ENCODE measurements at places on chromosomes 6 and 20.

- DNase-seq, result no peak
These were observed 30.7 kb downstream of the SLC22A3 start for GRCh38 chr6:160378882-160379281.

DNA sequence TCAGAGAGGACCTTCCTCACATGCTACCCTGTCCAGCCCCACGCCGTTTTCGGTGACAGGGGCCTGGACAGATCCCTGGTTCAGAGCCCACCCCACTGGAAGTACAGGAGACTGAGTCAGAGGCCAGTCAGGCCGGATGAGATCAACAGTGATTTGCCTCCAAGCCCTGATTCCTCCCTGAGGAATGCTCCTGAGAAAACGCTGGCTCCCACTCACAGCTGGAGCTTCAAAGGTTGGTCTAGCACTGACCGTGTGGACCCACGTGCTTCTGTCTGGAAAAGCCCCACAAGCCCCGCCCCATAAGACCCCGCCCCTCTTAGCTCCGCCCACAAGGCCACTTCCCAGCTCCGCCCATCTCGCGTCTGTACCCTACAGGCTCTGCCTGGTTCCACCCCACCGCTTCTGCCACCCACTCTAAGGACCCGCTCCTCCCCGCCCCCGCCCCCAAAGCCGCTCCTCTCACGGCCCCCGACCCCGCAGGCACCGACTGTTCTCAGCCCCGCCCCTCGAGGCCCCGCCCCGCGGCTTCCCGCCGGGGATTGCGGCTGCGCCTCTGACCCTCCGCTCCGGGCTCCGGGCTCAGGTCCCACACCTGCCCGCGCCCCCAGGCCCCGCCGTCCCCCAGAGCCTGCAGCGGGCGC lies 64.9 kb upstream of the BHLHE23 start:
- DNase-seq, result no peak

DNA sequence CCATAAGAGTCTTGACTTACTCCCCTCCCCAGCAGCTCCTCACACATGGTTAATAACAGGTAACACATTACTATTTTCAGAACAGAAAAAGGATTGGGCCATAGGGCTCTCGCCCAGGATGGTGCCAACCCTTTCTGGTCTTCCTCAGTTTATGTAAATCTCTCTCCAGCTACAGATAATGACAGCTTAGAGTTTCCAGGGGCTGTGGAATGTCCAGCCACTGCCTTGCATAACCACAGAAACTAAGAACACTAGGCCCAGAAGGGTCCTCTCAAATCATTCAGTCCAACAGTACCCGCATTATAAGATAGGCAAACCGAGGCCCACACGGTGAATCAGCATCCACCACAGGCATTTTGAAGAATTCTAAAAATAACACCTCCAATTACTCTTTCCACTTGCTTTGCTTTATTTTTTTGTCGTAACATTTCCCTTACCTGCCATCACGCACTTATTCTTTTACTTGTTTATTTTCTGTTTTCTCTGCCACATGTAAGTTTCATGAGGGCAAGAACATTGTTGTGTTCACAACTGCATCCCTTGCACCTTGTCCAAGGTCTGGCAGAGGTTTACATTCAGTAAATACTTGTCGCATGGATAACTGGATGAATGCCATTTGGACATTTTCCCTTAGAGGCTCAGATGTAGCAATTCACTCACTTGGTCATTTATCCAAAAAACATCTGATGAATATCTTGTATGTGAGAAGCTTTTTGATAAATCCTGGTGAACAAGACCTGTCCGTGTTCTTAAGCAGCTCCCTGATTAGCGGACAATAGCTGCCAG lies 6.4 kb upstream of the SDC4 start:
- DNase-seq, result peak; percentile 39

DNA sequence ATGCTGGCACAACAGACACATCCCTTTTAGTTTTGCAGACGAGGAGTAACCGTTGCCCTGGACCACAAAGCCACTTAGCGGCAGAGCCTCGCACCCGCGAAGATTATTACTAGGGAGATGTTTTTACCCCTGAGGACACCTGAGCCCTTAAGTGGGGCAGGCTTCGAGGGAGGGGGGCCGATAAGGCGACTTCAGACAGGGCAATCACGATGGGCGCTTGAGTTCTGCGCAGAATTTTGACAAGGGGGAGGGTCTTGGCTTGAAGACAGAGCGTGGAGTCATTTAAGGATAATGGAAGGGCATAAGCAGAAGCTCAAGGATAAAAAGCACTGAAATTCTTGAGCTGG lies 650 bp upstream of the TTK start:
- peak; percentile 64 for DNase-seq

DNA sequence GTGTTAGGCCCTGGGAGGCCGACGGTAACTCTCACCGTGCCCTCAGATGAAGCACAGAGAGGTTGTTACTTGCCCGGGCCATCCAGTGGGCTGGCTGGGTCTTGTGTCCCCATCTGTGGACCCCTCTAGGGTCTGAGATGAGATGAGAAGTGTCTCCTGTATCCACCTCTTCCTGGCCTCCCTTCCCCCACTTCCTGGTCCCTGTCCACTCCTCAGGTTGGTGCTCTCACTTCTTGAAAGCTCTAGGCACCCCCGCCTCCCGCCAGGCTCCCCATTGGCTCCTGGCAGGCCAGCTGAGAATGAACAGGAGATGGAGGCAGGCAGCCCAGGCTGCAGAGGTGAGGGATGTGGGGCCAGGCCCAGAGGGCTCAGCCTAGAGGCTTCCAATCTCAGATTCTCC lies 1.5 kb downstream of the MMP24OS start:
- no peak for DNase-seq

GRCh38 chr6:8074213-8074612 lies 10.0 kb upstream of the BLOC1S5 start:
- no peak for DNase-seq

- no peak for DNase-seq
These were observed 7.9 kb downstream of the SNX14 start for GRCh38 chr6:85585741-85586140.
